Ureter (tissue), 1 donor: ENCODE measurements at places on chromosomes 1 and 21. TPM values are rescaled to one million over a fixed set of nuclear protein-coding genes. Genes with fewer than 3 reads are reported as not detected.

The RPTN gene
- not detected for total RNA-seq

The ATP1A2 gene
- total RNA-seq = 41.2 TPM

The KPRP gene
- not detected for total RNA-seq

GRCh38 chr1:167659450-167659849 is 29.4 kb downstream of the RCSD1 start:
- DNase-seq = no peak

DNA sequence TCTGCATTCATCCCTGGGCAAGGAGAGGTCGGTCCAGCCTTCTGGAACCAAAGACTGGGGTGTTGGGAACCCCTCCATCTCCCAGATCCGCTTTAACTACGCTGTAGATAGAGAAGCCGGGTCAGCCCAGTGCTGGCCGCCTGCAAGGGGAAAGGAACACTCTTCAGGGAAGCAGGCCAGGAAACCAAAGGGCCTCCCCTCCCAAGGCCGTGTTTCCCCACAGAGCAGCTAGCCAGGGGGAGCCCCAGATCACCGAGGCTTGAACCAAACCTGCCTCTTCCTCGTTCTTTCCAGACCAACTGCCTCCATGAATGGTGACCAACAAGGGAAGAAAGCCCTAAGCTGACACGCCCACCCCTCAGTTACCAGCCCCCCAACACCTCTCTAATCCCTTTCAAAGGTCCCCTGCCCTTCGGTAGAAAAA is 1.2 kb upstream of the CHD5 start:
- no peak for DNase-seq

GRCh38 chr1:230431527-230431926 is 5.4 kb upstream of the PGBD5 start:
- no peak for DNase-seq

GRCh38 chr1:76066394-76066793 is 8.2 kb upstream of the ST6GALNAC3 start:
- DNase-seq = no peak

GRCh38 chr21:37790905-37791304 is 125.4 kb downstream of the KCNJ6 start:
- no peak for DNase-seq

GRCh38 chr1:11285883-11286734 is 13.1 kb downstream of the UBIAD1 start:
- no peak for DNase-seq
